ENCODE measurements at places on chromosomes 4 and X.

GRCh38 chrX:1140236-1140681 is 72.2 kb downstream of the CRLF2 start:
- DNase-seq: no peak

- DNase-seq: no peak
Observed at GRCh38 chrX:18886005-18886343, 97.9 kb downstream of the PHKA2 start.

GRCh38 chr4:174152717-174153466 is 130.6 kb downstream of the FBXO8 start:
- DNase-seq: no peak

DNA sequence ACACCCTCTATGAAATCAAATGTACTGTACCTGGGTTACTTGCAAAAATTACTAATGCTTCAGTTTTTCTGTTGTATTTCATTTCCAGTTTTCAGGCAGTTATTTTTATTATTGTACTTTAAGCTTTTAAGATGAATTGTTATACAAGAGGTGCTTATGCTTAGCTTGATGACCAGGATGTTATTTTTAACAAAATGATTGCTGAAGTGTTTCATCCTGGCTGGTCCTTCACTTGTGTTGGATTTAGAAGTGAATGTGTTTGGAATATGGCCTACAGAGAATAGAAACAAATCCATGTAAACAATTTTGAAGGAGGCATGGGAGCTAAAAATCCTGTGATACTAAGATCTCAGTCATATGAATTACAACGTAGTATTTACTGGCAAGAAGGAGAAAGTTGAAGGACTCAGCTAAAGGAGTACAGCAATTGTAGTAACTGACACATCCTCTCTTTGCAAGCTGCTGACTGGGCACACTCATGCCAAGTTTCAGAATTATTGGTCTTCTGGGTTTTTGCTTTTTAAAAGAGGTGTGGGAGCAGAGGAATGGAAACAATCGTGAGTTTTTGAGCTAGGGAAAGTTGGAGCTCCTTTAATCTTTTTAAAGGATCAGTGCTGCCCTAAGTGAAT is 9.2 kb downstream of the UBE2A start:
- DNase-seq: no peak

GRCh38 chrX:141947350-141947749 is 43.7 kb downstream of the MAGEC1 start:
- DNase-seq: no peak

DNA sequence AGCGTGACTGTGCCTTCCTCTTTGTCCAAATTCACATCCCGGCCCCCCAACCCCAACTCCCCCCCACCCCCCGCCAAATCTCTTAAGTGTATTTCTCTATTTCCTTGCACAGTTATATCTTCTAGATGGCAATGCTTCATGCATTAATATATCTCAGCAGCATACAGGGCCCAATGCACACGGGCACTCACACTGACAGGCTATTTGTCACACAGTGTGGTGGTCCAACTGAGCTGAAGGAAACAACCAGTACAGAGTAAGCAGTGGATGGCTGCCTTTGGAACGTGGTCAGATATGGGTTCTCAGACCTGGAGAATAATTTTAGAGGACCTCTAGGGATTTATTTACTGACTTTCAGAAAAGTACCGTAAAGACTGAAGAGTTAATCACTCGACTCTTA is 681 bp downstream of the EXOC1 start:
- no peak for DNase-seq

GRCh38 chr4:25901030-25901430 is 13.0 kb upstream of the SMIM20 start:
- DNase-seq: no peak

GRCh38 chr4:108003982-108004515 is 14.4 kb downstream of the HADH start:
- no peak for DNase-seq

DNA sequence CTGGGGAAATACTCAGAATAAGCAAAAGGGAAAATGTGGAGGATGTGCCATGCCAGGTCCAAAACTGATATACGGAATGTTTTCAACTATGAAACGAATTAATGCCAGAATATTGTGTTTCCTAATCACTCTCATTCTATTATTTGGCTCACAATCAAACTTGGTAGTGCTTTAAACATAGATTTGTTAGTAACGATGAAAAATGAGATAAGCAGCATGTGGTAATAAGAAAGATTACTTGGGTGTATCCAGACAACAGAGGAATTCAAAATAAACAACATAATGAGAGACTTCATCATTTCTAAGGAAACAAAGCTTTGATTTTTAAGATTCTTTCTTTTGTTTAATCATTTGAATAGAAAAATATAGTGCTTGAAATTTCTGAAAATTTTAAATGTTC is 237.3 kb downstream of the TACR3 start:
- no peak for DNase-seq

GRCh38 chrX:74526764-74527163 is 87.7 kb downstream of the RLIM start:
- no peak for DNase-seq

GRCh38 chrX:3820167-3820566 is 106.7 kb upstream of the PRKX start:
- DNase-seq: no peak

DNA sequence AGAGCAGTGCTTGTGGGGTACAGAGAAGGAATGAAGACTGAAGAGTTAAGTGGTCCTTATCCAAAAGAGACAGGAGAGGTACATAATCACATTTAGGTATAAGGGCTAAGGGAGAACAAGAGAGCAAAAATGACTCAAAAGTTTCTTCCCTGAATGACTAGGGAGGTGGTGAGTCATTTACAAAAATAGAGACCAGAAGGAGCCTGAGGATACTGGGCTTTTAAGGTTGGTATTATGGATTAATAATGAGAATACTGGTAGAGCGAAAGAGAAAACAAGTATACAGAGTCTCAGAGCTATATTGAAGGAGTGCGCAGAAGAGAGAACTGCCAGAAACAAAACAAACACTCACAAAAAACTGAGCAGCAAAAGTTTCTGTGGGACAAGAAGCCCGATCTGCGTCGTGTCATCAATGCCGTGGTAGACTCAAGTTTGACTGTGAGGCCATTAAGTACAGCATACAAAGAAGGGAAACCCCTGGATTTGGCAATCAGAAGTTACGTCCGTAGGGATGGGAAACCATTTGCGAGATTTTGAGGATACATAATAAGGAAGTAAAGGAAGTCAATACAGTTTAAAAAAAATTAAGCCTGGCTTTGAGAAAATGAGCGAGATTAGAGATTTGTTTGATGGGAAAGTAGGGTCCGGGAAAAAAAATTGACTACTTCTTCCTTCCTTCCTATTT is 129.1 kb upstream of the STIM2 start:
- DNase-seq: no peak

DNA sequence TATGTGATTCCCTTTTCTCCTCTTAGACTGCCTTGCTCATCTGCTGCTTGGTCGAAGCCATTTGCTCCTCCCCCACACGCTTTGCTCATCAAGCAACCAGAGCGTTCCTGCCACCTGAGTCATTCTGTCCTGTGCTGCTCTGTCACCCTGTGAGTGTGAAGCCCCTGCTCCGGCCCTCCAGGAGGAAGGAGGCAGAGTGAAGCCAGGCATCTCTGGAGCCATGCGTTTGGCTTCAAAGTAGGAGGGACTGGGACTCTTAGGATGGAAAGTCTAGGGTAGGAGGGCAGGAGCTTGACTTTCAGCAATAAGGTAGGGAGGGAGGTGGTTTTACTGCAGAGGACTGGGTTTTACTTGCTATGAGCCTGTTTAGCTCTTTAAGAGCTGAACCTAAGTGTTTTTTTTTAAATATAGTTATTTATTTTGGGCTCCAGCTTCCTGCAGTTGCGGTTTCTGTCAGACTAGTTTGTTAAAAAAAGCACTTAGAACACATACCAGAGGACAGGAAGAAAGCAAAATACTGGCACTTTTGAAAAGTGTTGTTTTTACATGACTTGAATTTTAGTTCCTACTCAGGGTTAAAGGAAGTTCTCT is 63.6 kb downstream of the SPINK2 start:
- peak; percentile 65 for DNase-seq

- peak; percentile 35 for DNase-seq
Observed at GRCh38 chr4:182925298-182925757, 8.1 kb upstream of the DCTD start.

- no peak for DNase-seq
Observed at GRCh38 chrX:103201041-103201440, 13.9 kb upstream of the BEX4 start.

DNA sequence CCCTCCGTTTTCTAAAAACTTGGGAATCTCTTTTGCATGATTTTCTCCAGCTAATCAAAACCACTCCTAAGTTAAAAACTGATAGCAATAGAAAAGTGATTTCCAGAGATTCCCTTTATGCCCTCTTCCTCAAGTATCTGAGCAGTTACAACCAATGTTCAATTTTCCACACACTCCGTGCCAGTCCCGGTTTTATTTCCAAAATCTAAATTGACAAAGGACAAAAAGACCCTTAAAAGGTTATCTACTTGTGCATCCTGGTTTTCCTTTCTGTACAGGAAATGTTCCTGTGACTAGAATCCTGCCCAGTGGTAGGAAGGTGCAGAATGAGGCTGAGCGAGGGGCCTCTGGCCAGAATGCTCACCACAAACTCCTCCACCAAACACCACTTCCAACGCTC is 1.3 kb downstream of the SFRP2 start:
- no peak for DNase-seq

- DNase-seq: no peak
Observed at GRCh38 chr4:142952821-142953580, 106.9 kb upstream of the INPP4B start.

- DNase-seq: no peak
Observed at GRCh38 chrX:39930786-39931528, 166.8 kb downstream of the BCOR start.

GRCh38 chr4:25129917-25130316 is 30.3 kb downstream of the SEPSECS start:
- DNase-seq: no peak

- DNase-seq: no peak
Observed at GRCh38 chr4:6054162-6054922, 36.1 kb upstream of the C4orf50 start.

DNA sequence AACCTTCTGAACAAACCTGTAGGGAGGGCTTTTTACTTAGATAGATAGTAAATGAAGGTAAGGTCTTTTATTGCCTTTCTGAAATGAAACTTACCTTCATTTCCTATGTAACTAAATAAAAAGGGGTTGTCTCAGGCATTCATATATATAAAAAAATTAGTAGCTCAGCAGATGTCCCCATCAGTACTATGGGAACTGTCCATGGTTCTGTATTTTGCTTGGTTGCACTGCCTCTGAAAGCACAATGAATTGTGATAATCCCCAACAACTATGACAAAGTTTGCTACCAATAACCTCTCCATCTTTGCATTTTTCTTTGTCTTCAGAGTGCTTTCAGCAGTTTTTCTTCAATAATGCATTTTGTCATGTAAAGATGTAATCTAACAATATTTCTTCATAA is 222.4 kb downstream of the SLIT2 start:
- no peak for DNase-seq

DNA sequence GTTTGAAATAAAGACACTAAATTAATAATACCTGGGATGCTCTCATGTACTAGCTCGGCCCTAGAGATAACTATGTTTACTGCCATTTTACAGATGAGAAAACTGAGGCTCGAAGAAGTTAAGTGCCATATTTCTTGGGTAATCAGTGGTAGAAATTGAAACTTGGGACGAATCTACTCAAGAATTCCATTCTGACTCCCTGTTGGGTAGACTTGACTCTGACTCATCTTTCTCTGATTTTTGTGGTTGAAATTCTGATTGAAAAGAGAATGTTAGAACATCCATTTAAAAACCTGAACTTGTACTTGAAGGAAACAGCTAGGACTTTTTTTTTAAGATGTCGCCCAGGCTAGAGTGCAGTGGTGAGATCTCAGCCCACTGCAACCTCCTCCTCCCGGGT is 50.1 kb upstream of the NSUN7 start:
- no peak for DNase-seq

GRCh38 chrX:11374570-11374969 is 81.4 kb downstream of the AMELX start:
- DNase-seq: no peak

- no peak for DNase-seq
Observed at GRCh38 chr4:136124251-136124745, 1408.0 kb downstream of the PCDH18 start.

GRCh38 chr4:6633091-6633906 is 7.2 kb upstream of the MRFAP1 start:
- DNase-seq: no peak

- DNase-seq: no peak
Observed at GRCh38 chr4:52627876-52628275, 31.2 kb downstream of the USP46 start.

- DNase-seq: no peak
Observed at GRCh38 chr4:7629501-7630254, 194.9 kb upstream of the PSAPL1 start.

GRCh38 chr4:151691639-151692442 is 69.0 kb downstream of the GATB start:
- no peak for DNase-seq

GRCh38 chr4:182242787-182243186 is 415 bp upstream of the TENM3 start:
- no peak for DNase-seq

- no peak for DNase-seq
Observed at GRCh38 chr4:80448056-80448455, 112.5 kb downstream of the CFAP299 start.

GRCh38 chrX:128460835-128461234 is 408.6 kb upstream of the ACTRT1 start:
- no peak for DNase-seq

DNA sequence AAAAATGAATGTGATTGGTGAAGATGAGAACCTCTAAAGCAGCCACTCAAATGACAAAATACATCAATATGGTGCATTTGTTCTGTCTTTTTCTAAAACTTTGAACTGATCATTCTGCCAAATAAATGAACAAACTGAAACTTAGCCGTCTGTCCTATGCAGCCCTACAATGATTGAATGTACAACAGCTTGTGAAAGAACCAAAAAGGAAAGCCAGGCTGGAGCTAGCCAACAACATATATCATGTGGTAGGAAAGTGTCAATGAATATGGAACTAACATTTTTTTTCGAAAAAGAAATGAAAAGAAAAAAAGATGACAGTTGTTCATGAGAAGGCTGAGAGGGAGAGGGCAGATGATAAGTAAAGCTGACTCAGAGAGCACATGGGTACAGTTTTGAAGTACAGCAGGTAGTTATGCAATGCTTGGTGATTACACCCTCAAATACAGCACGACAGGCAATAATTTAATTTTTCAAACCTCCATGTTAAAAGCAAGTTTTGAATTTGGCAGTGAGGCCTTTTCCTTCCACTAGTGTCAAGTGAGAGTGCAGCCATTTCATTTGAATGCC is 21.2 kb upstream of the SLC7A11 start:
- no peak for DNase-seq

DNA sequence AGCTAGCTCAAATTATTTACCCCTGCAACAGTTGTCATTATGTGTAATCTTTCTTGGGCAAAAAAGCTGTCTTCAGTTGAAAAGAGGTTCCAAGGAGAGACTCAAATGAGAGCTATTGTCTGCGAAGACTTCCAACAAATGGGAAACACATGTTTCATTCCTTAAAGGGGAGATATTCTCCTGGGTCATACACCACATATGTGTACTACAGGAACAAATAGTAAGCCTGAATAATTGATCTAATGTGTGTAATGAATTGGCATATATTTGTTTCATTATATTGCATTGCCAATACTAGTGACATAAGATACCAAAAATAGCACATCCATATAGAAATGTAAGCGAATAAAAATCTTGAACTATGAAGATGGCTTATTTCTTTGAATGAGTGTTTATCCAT is 950.9 kb upstream of the NDST4 start:
- DNase-seq: no peak
